ENCODE measurements at places on chromosomes 1 and 21. TPM values are rescaled to one million over a fixed set of nuclear protein-coding genes. Genes with fewer than 3 reads are reported as not detected.

The RAB42 gene
- 3.1 TPM for total RNA-seq

The GJA8 gene
- not detected for total RNA-seq

The SIKE1 gene
- total RNA-seq, result 19.5 TPM

The C8A gene
- total RNA-seq, result not detected

The S100A7A gene
- not detected for total RNA-seq

The PRDM2 gene
- 9.7 TPM for total RNA-seq

The RHEX gene
- not detected for total RNA-seq

The GBP1 gene
- 0.21 TPM for total RNA-seq

The SPOCD1 gene
- total RNA-seq, result 4.4 TPM

The KLF17 gene
- 0.55 TPM for total RNA-seq

The RAB25 gene
- not detected for total RNA-seq

The SH3BGR gene
- total RNA-seq, result 0.26 TPM

The FAM177B gene
- total RNA-seq, result not detected

The KIF26B gene
- total RNA-seq, result 0.09 TPM

The ACKR1 gene
- total RNA-seq, result not detected

The IL20 gene
- not detected for total RNA-seq
